Endothelial cell of umbilical vein (primary cell): ENCODE measurements at places on chromosomes 16 and 17. TPM values are rescaled to one million over a fixed set of nuclear protein-coding genes. Genes with fewer than 3 reads are reported as not detected.

DNA sequence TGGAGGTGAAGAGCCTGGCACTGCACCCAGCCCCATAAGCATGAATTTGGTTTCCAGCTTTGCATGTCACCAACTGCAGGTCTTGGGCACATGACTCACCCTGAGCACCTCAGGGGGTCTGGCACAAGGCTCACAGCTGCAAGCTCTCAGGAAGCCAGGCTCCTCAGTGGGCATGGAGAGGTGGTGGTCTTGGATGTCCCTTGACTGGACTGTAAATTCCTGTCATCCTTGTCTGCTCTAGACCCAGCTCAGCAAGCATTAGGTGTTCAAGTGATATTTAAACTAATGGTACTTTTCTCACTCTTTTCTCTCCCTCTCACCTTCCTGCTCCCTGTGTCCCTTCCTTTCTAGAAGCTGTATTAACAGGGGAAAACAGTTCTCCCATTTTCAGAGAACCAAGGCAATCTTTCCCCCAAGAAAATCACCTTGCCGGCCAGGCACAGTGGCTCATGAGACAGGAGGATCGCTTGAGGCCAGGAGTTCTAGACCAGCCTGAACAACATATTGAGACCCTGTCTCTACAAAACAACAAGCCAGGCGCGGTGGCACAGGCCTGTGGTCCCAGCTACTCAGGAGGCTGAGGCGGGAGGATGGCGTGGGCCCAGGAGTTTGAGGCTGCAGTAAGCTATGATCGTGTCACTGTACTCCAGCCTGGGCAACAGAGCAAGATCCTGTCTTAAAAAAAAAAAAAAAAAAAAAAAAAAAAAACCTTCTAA lies 5.1 kb upstream of the KIFC3 start:
- DNase-seq, result no peak

The C17orf50 gene
- total RNA-seq, result not detected in 2 replicates

The PRSS33 gene
- total RNA-seq, result not detected in 2 replicates

The CDH11 gene
- total RNA-seq, result 14.9 and 30.4 TPM in 2 replicates

GRCh38 chr16:65809627-65810026 lies 556.9 kb upstream of the CDH5 start:
- DNase-seq, result no peak

DNA sequence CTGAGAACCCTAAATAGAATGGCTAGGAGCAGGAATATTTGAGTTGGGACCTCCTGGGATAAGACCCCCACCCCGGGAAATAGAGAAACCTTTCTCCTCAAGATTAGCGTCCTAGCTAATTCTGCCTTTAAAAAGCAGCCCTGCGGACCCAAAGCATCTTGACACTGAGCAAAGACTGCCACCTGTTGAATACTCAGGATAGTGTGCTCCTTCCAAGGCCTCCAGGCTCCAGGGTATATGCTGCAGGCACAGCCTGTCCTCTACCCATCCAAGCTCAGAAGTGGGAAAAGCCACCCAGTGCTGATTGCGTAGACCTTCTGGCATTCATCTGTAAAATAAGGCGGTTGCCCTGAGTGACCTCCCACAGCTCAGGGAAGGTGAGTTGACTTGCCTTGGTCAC lies 456.2 kb upstream of the DYNLRB2 start:
- no peak for DNase-seq

The CXCL16 gene
- total RNA-seq, result 4.8 and 5.4 TPM in 2 replicates

DNA sequence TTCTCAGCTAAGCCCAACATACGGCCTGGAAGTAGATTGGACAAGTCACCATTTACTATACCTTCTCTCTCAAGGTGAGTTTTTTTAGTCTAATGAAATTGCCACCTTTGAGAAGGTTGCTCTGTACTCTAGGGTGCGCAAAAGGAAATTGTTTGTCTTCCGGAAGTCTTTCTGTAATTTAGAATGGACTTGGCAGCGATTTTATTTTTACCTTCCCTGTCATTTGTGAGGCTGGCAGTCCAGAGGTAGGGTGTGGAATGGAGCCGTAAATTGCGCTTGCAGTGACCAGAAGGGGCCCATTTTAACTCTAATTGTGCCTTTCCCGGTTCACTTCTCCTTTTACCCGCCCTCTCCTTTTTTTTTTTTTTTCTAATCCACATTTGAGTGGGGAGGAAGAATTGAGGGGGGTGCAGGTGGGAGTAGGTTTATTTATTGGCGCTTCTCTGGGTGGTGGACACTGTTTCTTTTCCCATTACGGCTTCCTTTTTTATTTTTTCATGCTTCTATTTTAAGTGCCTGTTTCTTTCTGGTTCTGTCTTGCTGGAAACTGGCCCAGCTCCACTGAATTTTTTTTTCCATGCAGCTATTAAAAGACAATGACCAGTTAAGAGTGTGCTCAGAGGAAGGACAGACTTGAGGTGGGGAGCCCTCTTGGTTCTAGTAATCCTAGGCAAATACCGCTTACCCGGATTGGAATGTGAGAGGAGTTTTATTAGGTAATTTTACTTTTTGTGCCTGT lies 89.7 kb upstream of the CLEC18A start:
- peak; percentile 92 for DNase-seq

GRCh38 chr16:83711069-83711468 lies 96.7 kb upstream of the HSBP1 start:
- DNase-seq, result no peak

DNA sequence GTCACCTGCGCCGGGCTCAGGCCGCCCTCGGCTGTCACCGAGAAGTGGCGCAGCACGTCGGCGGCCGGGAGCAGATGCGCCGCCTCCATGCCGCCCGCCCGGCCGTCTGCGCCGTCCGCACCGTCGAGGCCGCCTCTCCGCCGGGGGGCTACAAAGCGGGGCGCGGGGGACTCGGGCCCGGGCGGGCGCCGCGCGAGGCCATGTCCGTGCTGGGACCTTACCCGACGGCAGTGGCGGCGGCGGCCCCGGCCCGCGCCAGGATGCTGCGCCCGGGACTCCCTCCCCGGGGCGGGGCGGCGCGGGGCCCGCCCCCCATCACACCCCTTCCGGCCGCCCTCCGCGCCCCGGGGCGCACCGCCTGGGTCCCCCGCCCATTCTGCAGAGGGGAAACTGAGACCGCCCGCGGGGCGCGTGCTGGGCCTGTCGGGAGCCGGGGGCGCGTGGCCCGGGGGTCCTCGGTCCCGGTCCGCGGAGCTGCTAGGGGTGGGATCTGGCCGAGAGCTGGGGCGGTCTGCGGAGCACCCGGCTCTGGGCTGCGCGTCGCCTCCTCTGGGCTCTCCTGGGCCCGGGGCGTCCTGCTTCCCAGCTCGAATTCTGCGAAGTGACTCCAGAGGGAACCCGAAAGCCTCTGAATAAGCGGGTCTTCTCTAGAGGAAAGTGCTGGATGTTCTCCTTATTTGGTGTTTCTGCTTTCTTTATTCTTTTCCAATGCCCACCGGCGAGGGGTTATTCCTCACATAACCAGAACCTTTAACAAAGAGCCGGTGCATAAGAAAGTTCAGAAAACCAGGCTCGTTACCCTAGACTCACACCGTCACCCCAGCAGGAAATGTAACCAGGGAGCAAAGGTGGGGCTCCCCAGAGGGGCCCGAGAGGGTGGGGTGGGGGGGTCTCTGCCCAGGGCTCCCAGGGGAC lies at the start of gene ATP2A3:
Gene ATP2A3, minus strand, starts transcription at position 235 of the 915 bp plus-strand sequence. Its CDS starts 146 bp downstream, at position 89.
- DNase-seq, result no peak

The PLD6 gene
- total RNA-seq, result 2.7 and 4.4 TPM in 2 replicates
